ENCODE measurements at places on chromosomes 6 and 20. TPM values are rescaled to one million over a fixed set of nuclear protein-coding genes. Genes with fewer than 3 reads are reported as not detected.

RWDD2A gene
- total RNA-seq = 4.3 TPM

SIRT5 gene
- total RNA-seq = 20.9 TPM

TGM6 gene
- total RNA-seq = not detected

ITCH gene
- 59.0 TPM for total RNA-seq

RAD21L1 gene
- total RNA-seq = not detected

SIRPB2 gene
- total RNA-seq = 21.5 TPM

RIPOR2 gene
- 7.9 TPM for total RNA-seq

SLX4IP gene
- 4.0 TPM for total RNA-seq

SLC22A3 gene
- 6.8 TPM for total RNA-seq

HMGN3 gene
- 33.1 TPM for total RNA-seq

GPX5 gene
- total RNA-seq = not detected

PRDM13 gene
- total RNA-seq = not detected

SULF2 gene
- total RNA-seq = 49.4 TPM

TOX2 gene
- 8.1 TPM for total RNA-seq

PROCR gene
- 64.8 TPM for total RNA-seq

FGD2 gene
- 38.0 TPM for total RNA-seq

MARCKS gene
- total RNA-seq = 21.6 TPM

TTK gene
- 0.16 TPM for total RNA-seq

TREM1 gene
- 9.5 TPM for total RNA-seq

PDE7B gene
- 12.6 TPM for total RNA-seq

SLA2 gene
- total RNA-seq = 0.22 TPM
